ENCODE measurements at places on chromosomes 6 and 20.

GRCh38 chr6:39225946-39226437 lies 3.3 kb downstream of the KCNK5 start:
- DNase-seq: no peak

DNA sequence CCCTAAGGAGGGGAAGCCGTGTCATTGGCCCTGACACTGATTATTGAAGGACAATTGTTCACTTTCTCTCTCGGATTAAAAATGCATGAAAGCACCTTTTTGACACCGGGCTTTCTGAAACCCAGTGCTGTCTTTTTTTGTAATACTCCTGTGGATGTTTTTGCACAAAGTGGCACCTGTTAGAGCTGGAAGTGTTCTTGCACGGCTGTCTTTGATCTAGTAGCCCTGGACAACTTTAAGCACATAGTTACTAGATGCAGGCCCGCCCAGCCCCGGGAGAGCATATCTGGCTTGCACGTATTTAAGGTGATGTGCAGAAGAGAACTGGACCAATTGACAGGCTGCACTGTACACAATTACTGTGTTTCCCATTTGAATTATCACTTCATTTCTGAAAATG lies 72.6 kb downstream of the ARID1B start:
- no peak for DNase-seq

- no peak for DNase-seq
These were observed 26.3 kb downstream of the FAM50B start for GRCh38 chr6:3875486-3875885.

DNA sequence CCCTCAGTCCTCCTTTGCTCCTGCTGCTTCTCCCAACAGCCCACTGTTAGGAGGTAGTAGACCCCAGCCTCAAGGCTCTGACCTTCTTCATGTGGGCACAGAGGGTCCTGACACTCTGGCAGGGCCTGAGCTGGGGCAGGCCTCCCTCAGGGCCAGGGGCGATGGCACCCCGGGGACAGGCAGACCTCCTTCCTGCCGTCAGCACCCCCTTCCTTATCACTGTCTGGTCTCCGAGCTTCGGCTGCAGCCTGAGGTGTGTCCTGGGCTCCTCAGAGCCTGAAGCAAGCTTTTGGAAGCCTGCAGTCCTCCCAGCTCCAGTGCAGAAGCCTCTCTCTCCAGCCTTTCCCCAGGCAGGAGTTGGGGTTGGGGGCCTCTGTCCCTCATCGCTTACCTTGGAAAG lies 22.0 kb downstream of the SPDEF start:
- DNase-seq: no peak

GRCh38 chr20:62368392-62368975 lies 1.4 kb upstream of the LAMA5 start:
- DNase-seq: no peak

- peak; percentile 83 for DNase-seq
These were observed 556 bp downstream of the BEND6 start for GRCh38 chr6:56955171-56956155.

- no peak for DNase-seq
These were observed 146.5 kb downstream of the SYCP2 start for GRCh38 chr20:59786801-59787537.

DNA sequence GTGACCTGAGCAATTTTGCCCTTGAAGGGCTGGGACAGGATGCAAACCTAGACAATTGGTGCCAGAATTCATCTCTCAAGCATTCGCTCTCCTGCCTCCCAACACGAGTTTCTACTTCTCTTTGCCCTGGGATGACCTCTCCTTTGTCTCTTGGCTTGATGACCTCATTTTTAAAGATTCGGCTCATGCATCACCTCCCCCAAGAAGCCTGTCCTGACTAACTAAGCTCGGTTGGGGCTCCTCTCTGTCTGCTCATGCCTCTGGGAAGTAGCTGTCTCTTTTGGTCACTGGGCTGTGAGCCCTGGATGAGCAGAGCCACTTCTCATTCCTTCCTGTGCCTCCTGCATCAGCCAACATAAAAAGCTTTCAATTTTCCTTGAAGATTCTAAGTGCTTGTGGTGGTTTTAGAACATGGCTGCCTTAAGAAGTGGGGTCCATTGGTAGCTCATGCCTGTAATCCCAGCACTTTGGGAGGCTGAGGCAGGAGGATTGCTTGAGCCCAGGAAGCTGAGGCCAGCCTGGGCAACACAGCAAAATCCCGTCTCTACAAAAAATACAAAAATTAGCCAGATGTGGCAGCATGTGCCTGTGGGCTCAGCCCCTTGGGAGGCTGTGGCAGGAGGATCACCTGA lies 11.1 kb upstream of the TCF15 start:
- DNase-seq: no peak

DNA sequence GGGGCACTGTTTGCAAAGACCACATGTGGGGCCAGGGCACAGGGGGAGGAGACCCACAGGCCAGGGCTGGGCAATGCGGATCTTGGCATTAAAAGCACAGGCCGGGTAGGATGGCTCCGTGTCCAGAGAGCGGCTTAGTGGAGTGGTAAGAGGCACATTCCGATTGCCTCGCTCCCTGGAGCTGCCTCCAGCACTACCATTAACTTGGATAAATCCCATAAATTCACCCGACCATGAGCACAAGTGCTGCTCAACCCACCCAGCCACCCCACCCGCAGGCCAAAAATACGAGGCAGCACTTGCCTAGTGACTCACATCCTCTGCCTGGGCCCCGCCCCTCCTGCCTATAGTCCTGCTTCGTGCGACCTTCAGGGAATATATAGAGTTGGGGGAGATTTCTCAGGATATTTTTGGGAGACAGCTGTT lies 67.5 kb upstream of the QKI start:
- DNase-seq: no peak

GRCh38 chr6:45855642-45856394 lies 159.8 kb downstream of the CLIC5 start:
- DNase-seq: no peak

DNA sequence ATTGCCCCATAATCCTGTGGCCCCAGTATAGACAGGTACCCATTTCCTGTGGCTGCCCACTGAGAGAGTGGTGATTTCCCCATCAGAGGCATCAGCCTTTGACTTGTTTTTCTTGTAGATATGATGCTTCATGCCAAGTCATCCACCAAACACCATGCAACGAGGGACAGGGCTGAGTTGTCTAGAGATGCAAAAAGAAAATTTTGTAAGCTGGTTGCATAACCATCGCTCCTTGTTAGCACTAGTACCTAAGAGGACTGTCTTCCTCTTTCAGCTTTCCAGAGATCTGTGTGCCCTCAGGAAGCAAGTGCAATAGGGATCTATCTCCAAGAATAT lies 166.8 kb downstream of the BCAS1 start:
- no peak for DNase-seq

DNA sequence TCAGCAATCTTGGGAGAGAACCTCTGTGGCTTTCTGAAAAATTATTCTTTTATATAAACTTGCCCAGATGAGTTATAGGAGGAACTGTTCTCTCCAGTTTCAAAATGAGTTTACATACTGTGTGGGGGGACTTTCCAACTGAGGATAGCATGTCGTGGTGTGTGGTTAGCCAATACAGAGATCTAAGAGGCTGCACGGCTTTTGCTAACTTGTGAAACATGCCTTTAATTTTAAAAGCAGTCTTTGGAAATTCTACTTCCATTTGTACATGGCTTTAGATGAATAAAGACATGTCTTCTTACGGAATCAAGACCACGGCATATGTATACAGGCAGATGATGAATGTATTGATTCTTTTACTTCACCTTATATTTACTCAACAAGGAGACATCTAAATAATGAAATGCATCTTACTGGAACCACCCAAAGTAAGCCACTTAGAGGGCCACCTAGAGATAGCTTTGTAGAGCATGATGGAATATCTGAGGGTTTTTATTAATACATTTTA lies 39.8 kb downstream of the HIVEP1 start:
- DNase-seq: no peak

DNA sequence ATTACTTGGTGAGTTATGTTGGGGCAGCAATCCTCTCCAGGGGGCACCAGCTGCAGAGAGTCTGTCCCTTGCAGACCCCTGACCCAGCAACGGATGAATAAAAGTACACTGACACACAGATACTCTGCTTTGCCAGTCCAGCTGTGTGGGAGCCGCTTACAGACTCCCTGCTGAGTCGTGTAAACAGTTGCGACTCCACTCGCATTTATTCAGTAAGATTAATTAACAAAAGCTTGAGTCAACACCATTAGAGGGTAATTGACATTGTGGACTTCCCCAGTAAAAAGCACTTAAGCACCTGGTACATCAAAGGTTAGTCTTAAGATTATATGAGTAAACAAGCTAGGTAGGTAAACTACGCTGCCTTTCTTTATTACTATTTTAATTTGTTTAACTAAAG lies 92.0 kb upstream of the TMEM181 start:
- no peak for DNase-seq

GRCh38 chr20:57476641-57477461 lies 48.1 kb downstream of the CTCFL start:
- no peak for DNase-seq

GRCh38 chr6:10618409-10618808 lies 76.0 kb downstream of the C6orf52 start:
- no peak for DNase-seq

GRCh38 chr6:7974565-7974937 lies 64.0 kb upstream of the TXNDC5 start:
- DNase-seq: no peak
